ENCODE measurements at places on chromosomes 4 and X.

GRCh38 chr4:115575851-115576250, 462.4 kb upstream of the NDST4 start:
- DNase-seq: no peak

GRCh38 chr4:7717946-7718490, 221.6 kb downstream of the AFAP1 start:
- no peak for DNase-seq

- DNase-seq: no peak
Observed at GRCh38 chr4:133972586-133972985, 229.0 kb downstream of the PABPC4L start.

DNA sequence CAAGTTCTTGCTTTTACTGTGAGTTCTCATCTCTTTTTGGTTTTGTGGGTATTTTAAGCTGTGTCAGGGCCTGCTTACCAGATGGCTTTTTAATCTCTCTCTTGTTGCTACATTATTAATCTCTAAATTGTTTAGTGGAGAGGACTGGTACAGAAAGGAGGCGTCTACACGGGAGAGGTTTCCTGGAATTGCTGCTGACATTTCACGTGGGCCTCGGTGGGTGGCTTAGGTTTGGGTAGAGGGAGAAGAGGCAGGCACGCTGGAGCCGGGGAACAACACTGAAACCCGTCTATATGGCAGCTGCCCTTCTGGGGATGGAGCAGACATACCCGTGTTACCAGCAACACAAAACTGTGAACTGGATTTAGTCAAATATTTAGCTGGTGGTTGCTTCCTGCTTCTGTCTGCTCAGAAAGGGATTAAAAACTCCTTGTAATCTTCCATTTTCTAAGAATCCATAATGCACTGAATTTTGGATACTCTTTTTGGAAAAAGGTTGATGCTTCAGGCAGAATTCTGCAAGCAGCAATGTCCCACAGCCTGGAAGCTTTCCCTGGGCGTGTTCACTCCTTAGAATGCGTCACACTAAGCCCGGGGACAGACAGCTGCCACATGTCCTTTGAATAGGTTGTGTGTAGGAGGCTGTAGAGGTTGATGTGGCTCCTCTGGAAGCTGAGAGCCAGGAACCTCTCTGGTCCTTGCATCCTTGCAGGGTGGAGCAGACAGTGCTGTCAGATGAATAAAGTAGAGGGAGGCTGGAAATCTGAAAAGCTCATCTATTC, 199.8 kb upstream of the GATB start:
- DNase-seq: peak; percentile 55

DNA sequence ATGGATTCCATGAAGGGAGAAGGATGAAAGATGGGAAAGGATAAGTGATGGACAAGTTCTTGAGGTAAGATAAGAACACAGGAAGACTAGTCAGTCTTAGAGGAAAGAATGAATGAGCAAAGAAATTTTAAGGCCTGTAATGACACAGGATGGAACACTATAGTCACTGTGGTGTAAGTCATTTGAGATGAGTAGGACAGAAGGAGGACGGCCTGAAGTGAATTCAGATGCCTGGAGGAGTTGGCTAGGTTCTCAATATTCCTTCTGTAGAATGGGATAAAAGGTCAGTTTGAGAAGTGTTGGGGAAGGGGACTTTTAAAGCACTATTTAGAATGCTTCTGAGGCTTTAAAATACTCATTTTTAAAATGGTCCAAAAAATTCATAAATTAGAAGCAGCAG, 3.9 kb downstream of the MSMO1 start:
- DNase-seq: peak; percentile 36

GRCh38 chrX:135927897-135928296, 34.4 kb downstream of the SAGE1 start:
- DNase-seq: no peak

GRCh38 chrX:112967903-112968302, 127.3 kb upstream of the AMOT start:
- DNase-seq: no peak

- no peak for DNase-seq
Observed at GRCh38 chrX:30967516-30967915, 78.5 kb upstream of the TAB3 start.

DNA sequence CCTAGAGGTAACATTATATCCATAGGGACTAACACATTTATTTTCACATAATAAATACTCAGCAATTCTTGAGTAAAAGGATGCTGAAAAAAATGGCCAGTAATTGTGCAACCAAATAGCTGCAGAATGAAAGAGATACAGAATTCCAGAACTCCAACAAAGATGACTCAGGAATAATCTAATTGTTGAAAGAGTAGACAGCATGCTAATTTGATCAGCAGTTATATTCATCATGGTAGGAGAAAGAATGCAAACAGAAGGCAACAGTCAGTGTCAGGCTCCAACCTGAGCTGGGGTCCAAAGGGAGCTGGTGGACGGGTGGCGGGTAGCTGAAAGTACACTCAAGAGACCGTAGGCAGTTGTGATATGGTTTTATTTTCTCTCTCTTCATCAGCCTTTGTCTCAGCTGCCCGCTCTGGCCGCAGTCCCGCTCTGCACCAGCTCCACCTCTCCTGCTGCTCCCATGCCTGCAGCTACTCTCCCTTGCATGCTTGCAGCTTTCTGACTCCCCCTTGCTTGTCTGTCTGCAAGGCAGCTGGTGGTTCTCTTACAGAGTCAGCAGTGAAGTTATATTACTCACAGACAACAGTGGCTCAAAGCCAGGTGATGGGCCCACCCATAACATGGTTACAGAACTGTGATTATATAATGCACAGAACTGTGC, 1150.1 kb downstream of the STIM2 start:
- DNase-seq: peak; percentile 7

- no peak for DNase-seq
Observed at GRCh38 chr4:100782356-100782755, 264.5 kb upstream of the EMCN start.

GRCh38 chrX:50638123-50638522, 167.5 kb upstream of the DGKK start:
- DNase-seq: no peak

- no peak for DNase-seq
Observed at GRCh38 chrX:41779941-41780340, 56.0 kb downstream of the GPR82 start.

- DNase-seq: no peak
Observed at GRCh38 chr4:77031544-77031943, 44.2 kb downstream of the CCNI start.

GRCh38 chr4:174874898-174875297, 43.3 kb upstream of the ADAM29 start:
- DNase-seq: no peak
